ENCODE measurements at places on chromosomes 12 and 14.
A peak's percentile ranks its signal among the peaks of the same experiment; 100 is the strongest.

- no peak for DNase-seq
Measured at GRCh38 chr14:76698631-76699030, 62.6 kb upstream of the VASH1 start.

GRCh38 chr14:32679927-32680612 lies 258.6 kb upstream of the NPAS3 start:
- DNase-seq: no peak

DNA sequence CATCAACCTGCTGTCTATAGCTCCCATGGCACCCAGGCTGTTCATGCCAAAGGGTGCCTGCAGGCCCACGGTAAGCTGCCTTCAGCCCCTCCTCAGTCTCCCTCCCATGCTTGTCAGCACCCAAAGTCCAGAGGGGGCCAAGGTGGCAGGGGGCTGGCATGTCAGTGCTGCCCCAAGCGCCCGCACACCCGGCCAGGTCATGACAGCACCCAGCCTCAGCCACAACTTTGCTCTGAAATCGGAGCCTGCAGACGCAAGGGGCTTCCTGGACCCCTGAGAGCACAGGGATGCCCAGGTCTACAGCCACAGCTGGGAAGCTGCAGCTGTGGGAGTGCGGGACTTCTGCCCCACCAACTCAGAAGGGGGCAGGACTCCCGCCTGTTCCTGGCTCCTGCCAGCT lies 28.5 kb upstream of the PAPLN start:
- no peak for DNase-seq

- no peak for DNase-seq
Measured at GRCh38 chr14:39422243-39422642, 10.0 kb downstream of the FBXO33 start.

DNA sequence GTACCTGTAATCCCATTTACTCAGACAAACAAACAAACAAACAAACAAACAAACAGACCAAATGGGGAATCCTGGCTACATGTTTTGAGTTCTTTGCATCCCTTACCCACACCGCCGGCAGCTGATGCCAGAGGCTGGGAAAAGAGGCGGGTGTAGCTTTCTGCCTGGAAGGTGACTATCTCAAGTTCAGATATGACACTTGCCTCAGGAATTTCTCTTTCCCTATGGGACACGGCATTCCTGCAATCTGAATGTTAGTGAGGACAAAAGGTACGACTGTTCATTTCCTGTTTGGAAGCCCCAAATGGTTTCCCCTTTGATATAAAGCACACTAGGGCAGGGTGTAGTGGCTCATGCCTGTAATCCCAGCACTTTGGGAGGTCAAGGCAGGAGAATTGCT lies 2.9 kb downstream of the MYL2 start:
- peak; percentile 70 for DNase-seq

DNA sequence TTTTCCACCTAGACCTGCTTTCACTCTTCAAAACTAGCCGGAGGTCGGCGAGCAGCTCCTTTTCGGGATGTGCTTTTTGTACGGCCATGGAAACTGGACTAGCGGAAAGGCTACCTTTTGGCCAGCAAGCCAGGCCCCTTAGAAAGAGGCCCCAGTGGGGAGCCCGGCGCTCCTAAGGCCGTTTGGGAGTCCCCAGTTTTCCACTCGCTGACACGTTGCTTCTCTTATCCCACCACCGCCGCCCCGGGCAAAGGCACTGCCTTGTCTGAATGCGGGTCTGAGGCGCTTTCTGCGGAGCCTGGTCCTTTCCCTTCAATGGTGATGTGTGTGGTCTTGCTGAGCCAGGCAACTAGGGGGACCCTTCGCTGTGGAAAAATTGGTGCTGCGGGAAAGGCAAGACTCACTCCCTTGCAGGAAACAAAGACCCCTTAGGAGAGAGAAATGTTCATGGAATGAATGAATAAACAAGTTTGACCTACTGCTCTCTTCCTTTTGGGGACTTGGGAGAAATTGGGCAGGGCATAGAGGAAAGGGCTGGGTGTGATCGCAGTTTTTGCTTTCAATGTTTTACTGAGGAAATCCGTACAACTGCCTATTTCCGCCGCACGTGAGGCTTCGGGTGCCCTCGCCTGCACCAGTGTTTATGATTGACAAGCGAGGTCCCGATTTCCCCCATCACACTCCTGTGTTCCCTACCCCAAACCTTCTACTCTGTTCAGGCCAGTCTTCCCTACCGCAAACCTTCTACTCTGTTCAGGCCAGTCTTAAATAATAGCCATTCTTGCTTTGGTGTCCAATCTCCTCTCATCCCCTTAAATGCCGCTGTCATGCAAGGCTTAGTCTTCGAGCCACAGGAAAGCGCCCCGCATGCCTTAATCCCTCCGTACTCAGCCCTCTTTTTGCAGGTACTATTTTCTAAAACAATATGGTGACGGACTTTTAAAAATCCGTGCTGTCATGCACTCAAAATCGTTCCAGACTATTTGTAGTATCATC lies 1.0 kb upstream of the SLC38A2 start:
- DNase-seq: no peak

- DNase-seq: peak; percentile 35
Measured at GRCh38 chr14:68408680-68409079, 384.2 kb downstream of the ZFP36L1 start.

DNA sequence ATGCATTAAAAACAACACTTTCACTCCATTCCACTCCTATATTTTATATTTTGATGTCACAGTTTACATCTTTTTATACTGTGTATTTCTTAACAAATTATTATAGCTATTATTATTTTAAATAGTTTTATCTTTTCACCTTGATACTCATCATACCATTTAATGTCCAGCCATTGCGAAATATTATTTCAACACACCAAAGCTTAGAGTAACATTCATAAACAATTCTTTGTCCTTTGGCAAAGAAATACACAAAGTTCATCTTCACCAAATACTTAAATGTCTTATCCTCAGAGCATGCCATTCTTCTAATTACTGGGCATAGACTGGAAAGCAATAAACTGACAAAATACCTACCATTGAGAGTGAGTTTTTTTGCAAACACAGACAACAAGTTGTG lies 1963.4 kb upstream of the FLRT2 start:
- no peak for DNase-seq

- DNase-seq: no peak
Measured at GRCh38 chr14:20971705-20972021, 16.4 kb downstream of the RNASE2 start.

GRCh38 chr14:60645126-60645741 lies 4.0 kb downstream of the SIX1 start:
- DNase-seq: no peak

DNA sequence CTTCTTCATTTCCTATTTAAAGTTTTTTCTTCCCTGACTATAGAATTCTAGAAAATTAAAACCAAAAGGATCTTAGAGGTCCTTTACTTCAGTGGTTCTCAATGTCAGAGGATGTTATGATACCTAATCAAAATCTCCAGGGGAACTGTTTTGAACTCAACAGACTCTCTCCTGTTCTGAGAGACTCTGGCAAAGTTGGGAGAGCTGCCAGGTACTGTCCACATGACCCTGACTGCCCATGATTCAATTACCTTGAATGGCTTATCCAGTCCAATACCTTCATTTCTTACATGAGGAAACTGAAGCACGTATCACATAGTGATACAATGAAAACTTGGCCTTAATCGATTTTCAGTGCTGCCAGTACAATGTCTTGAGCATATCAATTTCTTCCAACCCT lies 16.6 kb downstream of the ALKBH1 start:
- DNase-seq: no peak

GRCh38 chr14:101224356-101225156 lies 321.0 kb upstream of the RTL1 start:
- DNase-seq: no peak

DNA sequence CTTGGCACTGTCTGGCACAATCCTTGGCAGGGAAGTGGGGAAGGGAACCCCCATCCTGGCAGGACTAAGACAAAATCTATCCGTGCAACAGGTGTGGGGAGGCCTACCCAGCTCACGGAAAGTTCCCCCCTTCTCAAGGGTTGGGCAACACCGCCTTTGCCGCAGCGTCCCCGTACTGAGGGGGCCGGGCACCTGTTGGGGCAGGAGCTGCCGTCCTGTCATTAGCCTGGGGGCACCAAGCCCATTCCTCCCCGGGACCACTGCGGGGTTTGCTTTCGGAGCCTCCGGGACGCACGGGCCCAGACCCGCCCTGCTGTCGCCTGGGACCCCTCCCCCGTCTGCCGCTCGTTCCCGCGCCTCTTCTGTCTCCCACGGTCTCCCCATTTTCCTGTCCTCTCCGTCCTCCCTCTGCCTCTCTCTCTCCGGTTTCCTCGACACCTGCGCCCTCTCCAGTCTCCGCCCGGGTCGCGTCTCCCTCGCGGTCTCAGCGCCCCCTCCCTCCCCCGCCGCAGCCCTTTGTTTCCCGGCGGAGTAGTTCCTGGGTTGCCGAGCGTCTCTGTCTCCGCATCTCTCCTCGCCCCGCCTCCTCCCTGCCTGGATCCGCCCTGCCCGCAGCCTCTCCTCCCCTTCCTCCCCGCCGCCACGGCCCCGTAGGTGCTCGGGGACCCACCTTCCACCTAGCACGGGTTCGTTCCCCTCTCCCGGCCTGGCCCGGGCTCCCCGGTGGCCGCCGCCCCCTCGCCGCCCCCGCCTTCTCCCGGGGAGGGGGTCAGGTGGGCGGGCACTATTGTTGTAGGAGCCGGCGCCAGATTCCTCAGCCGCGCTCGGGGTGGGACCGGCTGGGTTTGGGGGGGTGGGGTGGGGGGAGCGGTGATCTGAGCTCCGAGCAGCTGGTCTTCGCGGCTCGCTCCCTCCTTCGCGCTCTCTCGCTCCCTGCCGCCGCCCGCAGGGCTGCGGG lies at the start of gene CACNB3:
Gene CACNB3, plus strand, starts transcription at position 624 of the 958 bp plus-strand sequence. CDS start 434 bp downstream, outside the sequence.
- DNase-seq: peak; percentile 55

- DNase-seq: no peak
Measured at GRCh38 chr14:60253649-60254048, 4.6 kb downstream of the PPM1A start.

Data from A549 (cell line).